Gastroesophageal sphincter (tissue), 4 donors: ENCODE measurements at places on chromosomes 2 and 18.

DNA sequence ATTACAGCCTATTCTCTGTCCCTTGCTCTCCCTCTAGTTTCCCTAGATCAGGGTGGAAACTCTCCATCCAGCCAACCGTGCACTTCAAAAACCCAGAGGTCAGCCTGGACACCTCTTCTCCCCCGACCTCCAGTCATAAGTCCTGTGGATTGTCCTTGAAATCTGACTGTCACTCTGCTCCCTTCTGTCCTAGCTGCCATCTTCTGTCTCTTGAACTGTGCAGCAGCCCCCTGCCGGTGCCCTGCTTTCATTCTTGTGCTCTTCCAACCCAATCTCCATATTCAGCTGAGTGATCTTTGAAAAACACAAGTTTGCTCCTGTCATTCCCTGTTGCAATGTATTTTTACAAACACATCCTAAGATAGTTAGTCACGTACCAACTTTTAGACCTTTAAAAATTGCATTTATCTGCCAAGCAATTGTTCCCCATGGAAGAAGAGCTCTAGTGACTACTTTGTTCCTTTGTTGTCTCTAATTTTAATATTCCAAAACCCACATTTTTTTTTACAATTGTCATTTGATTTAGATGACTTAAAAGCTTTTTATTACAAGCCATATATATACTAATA lies 254.3 kb downstream of the CAMKMT start:
- no peak for ATAC-seq

DNA sequence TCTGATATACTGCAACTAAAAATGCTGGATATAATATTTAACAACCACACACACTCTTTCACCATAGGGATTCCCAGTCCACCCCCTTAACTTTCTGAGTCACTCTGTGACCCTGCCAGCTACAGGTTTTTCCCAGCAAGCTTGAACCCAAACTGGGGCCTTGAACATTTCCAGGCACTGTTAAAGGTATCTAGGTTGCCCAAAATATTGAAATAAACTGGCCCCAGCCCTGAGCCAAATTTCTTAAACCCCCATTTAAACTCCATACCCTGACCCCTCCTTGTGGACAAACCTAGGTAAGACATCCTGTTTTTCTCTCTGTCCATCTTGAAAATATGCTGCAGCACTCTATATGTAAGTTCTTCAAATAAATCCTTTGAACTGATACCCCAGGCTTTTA lies 19.7 kb upstream of the DCTN1 start:
- ATAC-seq = no peak

- ATAC-seq = peak; percentile 40
These were observed 19.4 kb downstream of the KLHL29 start for GRCh38 chr2:23404426-23404825.

DNA sequence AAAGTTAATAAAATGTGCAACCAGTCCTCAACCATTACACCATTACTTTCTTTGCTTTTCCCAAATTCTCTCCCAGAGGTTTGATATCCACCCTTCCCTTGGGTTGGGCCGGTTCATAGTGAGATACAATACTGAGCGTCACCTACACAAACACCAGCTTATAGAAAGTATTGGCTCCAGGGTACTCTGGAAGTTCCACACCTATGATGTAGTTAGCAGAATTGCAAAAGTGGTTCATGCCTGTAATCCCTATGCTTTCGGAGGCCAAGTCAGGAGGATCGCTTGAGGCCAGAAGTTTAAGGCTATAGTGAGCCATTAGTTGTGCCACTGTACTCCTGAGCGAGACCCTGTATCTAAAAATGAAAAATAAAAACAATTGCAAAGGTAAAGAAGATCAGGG lies 15.3 kb upstream of the MAP4K3 start:
- no peak for ATAC-seq

DNA sequence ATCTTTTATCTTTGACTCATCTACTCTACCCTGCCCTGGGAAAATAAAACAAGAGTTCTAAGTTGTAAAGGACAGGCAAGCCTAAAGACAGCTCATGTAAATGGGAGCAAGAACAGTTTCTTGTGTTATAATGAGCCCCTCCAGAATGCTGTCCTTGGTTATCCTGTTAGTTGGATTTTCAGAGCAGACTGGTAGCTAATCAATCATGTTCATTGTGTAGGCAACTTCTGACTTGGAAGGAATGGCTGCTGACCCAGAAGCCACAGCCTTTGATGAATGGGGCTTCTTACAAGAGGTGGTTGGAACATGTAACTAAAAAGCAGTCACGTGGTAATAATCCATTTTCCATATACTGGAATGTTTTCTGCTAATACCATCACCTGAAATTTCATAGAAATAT lies 254.2 kb downstream of the AGPS start:
- ATAC-seq = no peak

- peak; percentile 29 for ATAC-seq
These were observed 31.3 kb downstream of the ANXA4 start for GRCh38 chr2:69773206-69773605.

DNA sequence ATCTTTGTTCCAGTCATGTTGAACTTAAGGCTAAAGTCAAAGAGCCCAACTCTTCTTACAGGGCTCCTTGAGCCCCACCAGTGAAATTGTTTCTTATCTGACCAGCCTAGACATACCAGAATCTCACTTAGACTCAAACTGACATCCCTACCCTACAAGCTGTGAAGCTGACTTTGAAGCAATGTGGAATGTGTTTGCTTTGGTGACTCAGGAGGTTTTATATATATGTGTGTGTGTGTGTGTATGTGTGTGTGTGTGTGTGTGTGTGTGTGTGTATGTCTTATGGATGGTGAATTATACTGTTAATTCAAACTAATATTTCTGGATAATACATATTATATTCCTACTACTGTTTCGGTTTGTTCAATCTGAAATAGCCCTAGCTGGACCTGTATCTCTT lies 67.3 kb downstream of the CAMKMT start:
- no peak for ATAC-seq

- ATAC-seq = no peak
These were observed 92.2 kb upstream of the DSEL start for GRCh38 chr18:67608615-67609273.

- ATAC-seq = no peak
These were observed 256.2 kb upstream of the KLHL29 start for GRCh38 chr2:23128684-23129292.

DNA sequence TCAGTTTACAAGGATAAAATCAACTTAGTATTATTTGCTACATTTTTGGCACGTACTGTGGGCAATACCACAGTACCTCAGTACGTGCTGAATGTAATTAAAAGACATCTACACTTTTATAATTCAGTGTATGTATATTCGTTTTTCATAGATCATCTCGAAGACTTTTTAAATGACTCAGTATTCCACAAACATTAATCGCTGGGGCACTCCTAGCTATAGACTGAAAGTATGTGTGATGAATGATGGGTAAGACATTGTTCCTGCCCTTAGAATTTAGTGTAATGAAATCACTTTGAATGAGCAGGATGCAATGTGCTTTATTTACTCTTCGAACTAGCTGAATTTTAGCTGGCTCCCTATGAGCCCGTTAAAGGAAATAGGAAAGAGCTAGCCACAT lies 245.6 kb upstream of the RASGRP3 start:
- no peak for ATAC-seq

DNA sequence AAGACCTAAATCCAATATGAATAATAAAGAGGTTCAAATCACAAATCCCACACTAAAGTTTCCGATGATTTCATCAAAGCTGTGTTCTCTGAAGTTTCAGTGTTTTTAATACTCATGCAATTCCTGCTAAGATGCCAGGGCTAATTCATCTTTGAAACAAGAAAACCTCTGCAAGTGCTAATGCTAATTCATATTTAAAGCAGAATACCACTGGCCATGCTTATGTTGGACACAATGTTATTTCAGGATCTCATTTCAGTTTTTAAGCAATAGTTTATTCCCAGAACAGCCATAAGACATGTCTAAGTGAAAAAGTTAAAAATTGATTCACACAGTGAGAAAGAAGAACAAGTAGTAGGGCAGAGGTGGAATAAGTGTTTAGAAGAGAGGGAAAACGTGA lies 62.8 kb downstream of the GRB14 start:
- ATAC-seq = no peak
